EH (cell line): ENCODE measurements at places on chromosomes 16 and 17.

DNA sequence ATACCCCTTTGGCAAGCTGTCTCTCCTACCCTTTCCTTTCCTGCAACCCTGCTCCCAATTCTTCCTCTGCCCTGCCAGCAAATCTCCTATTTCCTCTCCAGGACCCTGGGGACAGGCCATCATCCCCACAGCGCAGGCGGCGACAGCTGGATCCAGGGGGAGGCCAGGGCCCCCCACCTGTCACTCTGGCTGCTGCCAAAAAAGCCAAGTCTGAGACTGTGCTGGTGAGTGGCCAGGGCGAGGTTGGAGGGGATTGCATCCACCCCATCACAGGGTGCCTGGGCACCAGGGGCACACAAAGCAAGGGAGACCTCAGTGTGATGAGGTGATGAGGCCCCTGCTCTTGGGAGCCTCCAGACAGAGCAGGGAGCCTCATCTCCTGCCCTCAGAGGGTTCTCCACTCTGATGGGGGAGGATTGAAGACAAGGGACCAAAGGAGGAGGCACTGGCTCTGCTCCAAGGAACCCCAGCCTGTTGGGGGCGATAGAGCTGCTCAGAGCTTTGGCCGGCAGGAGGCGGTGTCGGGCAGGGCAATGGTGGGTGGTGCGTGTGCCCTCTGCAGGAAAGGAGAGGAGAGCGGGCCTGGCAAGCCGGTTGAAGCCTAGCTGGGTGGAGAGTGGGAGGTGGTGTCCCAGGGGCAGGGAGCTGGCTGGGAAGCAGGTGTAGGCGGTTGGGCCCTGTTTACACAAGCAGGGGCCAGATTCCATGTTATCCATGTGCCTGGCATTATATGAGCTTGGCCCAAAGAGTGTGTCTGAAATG, 15.6 kb upstream of the PDK2 start:
- DNase-seq: peak; percentile 50

DNA sequence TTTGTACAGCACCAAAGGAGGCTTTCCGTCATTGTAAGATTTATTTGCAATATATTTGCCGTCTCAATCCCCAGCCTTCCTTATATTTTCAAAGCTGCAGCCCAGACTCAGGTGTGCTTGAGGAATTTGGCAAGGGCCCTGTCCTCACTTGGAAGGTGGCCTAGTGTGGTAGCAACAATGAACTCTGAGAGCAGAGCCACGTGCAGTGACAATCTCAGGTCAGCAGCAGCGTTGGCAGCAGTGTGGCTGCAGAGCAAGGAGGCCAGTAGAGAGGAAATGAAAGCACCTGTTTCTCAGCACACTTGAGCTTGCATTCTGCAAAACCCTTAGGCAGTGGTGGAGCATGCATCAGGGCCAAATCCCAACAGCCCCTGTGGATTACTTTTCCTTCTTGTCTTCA, 613.5 kb downstream of the RBFOX1 start:
- DNase-seq: no peak

DNA sequence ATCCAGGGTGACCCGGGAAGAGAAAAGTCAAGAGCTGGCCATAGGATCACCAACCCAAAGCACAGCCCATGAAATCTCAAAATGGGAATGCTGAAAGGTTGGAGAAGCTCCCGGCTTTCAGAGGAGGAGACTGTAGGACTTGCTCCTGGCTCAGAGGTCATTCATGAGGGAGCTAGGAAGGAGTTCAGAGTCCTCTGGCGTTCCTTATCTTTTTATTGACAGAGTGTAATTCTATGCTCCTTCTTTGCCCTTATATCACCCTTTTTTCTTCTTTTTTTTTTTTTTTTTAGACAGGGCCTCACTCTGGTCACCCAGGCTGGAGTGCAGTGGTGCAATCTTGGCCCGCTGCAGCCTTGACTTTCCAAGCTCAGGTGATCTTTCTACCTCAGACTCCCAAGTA, 27.3 kb upstream of the CNOT1 start:
- no peak for DNase-seq

DNA sequence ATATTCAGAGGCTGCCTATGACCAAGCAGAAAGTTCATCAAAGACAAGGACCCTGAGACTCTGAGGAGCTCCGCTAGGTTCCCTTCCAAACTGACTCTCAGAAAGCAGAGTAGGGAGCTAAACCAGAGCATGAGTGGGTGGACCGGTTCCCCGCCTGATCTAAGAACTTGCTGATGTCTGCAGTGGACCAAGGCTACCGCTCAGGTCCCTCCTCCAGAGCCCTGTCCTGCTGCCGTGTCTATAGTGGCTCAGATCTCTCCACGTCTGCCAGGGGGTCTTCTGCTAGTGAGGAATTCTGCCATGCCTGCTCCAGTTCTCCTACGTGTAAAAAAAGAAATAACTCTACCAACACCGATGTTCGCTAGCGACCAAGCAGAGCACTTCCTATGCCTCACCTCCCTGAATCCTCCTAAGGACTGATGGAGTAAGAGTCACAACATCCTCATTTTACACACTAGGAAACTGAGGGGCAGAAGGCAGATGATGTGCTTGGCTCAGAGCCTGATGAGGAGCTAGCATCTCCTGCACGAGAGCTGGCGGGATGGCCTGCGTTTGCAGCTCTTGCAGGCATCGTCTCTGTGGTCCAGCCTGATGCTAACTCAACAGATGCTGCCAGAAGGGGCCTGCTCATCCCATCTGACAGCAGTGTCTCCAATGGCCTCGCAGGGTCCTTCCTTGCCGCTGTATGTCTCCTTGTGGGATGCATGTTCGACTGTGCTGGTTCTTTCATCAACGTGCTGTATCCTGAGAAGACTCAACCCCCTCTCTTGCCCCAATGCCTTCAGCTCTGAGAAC, 265.5 kb downstream of the C16orf95 start:
- no peak for DNase-seq

DNA sequence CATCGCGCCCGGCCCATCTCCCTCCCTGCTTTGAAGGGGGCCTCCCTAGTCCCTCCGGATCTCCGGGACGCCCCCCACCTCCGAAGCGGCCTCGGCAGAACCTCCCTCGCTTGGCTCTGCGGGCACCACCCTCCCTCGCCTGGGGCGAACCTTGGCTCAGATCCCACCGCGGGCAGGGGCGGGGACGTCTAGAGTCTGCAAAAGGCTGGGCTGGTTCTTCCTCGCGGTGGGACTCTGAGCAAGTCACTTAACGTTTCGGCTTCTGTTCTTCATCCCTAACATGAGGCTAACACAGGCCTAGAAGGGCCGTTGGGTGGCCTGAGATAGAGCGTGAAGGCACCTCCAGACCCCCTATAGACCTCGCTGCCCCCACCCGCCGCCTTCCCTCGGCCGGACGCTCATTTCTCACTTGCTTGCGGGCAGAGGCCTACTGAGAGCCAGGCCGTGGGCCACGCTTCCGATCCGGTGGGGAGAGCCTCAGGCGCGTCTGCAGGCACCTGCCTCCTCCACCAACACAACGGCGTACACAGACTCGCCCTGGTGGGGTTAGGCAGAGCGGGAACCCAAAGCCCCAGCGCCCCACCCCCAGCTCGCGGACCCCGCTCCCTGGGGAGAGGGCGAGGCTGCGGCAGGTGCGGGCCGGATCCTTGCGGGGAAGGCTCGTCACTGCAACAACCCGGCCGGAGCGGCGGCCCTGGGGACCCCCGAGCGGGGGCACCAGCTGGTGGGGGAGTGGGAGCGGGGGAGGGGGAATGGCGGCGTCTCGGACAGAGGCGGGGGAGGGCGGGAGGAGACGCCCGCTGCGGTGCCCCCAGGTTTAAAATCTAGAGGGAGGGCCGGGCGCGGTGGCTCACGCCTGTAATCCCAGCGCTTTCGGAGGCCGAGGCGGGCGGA, 5.4 kb downstream of the MYO1C start:
- DNase-seq: peak; percentile 81

- peak; percentile 11 for DNase-seq
These were observed 13.7 kb downstream of the GUCY2D start for GRCh38 chr17:8015957-8016631.

DNA sequence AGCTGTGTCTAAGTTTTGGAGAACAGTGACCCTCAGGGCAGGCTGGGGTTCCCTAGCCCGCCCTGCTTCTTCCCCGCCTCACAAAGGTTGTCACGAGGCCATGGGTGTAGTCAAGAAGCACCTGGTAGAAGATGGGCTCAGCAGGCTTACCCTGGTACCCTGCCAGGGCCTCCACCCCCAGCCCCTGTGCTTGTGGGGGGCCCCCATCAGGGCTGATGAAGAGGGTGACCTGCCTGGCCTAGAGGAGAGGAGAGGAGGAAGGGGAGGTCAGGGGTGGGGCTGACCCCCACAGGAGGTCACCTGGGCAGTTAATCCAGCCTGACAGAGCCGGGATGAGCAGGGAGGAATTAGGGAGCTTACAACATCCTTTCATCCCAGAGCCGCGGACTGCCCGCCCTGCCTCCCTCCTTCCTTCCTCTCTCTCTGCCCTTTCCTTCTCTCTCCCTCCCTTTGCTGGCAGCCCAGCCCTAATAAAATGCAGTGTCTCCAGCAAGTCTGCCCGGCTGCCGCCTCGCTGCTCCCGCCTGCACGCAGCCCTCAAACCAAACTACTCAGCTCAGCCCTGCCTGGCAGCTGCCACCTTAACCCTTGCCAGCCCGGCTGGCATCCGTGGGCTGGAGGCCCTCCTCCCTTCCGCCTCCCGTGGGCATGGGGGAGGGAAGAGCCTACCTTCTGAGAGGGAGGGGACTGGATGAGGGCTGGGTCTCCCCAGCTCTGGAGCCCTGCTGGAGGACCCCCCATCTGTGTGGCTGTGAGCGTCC, 7.2 kb downstream of the DLX3 start:
- peak; percentile 74 for DNase-seq

GRCh38 chr17:39938140-39938869, 10.8 kb downstream of the LRRC3C start:
- DNase-seq: no peak

DNA sequence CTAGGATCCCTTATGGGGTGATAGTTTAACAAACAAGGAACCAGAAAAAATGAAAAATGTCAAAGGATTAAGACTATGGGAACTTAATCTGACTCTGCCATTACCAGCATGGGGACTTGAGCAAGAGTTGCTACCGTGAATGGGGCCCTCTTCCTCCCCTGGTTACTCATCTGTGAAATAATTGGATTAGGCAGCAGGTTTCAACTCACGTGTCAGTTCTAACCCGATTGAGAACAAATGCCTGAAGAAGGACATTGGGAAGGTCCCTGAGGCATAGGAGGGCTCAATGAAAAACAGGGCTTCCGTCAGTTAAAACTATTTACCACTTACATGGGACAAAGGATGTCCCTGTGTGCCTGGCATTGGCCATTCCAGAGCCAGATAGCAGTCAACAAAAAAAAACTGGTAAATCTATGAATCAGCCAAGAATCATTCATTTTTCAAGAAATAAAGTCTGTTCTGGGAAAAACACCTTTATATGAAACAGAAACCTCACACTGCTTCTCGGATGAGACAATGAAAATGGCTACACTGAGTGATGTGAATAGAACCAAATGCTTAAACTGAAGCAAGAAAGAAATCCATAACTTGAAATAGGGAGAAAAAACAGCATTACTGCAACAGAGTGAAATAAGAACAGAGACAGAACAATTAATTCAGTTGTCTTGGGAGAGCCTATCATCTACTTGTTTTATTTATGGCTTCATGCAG, 104.3 kb downstream of the ADAMTS18 start:
- DNase-seq: no peak

GRCh38 chr17:59347975-59348391, 16.5 kb downstream of the YPEL2 start:
- peak; percentile 69 for DNase-seq

DNA sequence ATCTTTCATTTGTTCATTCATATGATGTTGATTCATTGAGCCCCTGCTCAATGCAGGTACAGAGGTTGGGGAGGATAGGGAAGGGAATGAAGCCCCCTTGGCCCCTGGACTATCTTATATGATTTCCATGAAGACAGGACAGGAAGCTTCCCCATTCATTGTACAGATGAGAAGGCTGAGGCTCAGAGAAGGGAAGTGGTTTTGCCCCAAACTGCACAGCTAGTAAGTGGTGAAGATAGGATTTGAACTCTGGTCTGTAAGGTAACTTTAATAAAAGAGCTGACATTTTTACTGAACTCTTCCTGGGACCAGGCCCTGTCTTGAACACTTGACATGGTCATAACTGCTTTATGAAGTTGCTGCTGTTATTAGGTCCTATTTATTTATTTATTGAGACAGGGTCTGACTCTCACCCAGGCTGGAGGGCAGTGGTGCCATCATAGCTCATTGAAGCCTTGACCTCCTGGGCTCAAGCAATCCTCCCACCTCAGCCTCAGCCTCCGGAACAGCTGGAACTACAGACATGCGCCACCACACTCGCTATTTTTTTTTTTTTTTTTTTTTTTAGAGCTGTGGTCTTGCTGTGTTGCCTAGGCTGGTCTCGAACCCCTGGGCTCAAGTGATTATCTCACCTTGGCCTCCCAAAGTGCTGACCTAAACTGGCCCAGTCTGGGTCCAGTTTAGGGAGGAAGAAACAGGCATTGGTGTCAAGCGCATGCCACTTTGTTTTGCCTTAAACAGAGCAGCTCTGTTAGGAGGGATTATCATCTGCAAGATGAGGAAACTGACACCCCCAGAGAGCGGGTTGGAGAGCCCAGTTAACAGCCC, 5.0 kb downstream of the CTF1 start:
- DNase-seq: no peak

DNA sequence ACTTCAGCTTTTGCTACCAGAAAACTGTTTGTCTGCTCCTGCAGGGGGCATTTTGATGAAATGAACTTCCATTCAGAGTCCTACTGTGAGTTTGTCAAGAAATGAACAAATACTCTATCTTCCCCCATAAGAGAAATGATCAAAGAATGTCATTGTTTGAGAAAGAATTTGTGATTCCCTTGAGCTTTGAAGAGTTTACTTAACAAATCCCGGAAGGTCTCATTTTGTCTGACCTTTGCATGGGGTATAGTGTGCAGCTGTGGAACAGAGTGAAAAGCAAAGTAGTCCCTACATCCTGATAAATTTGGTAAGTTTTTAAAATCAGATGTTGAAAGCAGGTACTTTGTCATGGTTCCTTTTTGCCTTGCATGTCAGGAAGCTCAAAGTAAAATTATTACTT, 178.0 kb downstream of the ABCC12 start:
- DNase-seq: no peak

DNA sequence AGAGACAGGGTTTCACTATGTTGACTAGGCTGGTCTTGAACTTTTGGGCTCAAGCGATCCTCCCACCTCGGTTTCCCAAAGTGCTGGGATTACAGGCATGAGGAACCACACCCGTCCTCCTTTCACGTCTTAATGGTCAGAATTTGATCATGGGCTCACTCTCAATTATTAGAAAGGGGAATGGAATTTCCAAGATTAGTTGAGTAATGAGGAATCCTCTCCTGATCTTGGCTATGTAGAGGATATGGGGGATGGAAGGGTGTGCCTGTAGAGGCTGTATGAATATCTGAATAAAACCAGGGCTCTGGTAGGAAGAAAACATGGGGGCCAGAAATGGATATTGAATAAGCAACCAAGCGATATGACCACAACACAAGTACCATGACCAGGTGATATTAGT, 25.9 kb upstream of the SMURF2 start:
- peak; percentile 86 for DNase-seq
